Activated B cell treated with CpG ODN at 0.5 μM for 24 hours (primary cell): ENCODE measurements at places on chromosomes 6 and 20.

- DNase-seq = no peak
Measured at GRCh38 chr6:53746442-53747103, 48.2 kb upstream of the LRRC1 start.

- DNase-seq = no peak
Measured at GRCh38 chr6:36676141-36677058, 2.1 kb upstream of the CDKN1A start.

- DNase-seq = no peak
Measured at GRCh38 chr20:63664861-63665594, 6.9 kb downstream of the RTEL1 start.

DNA sequence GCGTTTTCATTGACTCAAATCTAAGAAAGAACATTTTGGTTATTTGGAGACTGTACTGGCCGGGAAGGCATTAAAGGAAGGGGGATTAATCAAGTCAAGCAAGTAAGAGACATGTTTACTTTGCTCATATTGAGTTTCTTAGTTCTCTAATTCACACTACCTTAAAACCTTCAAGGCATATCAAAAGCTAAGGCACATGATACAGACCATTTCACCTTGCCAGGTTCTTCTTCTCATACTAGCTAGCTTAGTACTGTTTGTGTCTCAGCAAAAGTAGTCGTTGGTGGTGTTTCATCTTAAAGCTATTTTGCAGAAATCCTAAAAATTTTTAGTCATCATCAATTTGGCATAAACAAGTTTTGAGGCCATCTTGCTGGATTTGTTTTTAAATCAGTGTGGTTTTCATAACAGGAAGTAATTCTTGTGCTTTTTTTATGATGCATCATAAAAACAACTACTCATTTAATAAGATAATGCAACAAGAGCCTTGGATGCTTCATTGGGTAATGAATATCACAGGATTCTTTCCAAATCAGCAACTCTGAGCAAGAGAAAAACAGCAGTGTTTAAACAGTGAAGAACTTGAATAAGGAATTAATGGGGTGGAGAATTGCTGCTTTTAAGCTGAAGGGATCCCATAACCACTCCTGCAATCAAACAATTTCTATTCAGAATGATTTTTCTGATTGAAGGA lies 425.3 kb downstream of the EPM2A start:
- DNase-seq = no peak

- DNase-seq = no peak
Measured at GRCh38 chr6:154457881-154458284, 52.6 kb downstream of the CNKSR3 start.

- DNase-seq = no peak
Measured at GRCh38 chr6:63716169-63716568, 80.6 kb downstream of the PHF3 start.
